ENCODE measurements at places on chromosomes 7 and 10.

- DNase-seq = no peak
Measured at GRCh38 chr10:67609996-67610793, 85.8 kb downstream of the CTNNA3 start.

DNA sequence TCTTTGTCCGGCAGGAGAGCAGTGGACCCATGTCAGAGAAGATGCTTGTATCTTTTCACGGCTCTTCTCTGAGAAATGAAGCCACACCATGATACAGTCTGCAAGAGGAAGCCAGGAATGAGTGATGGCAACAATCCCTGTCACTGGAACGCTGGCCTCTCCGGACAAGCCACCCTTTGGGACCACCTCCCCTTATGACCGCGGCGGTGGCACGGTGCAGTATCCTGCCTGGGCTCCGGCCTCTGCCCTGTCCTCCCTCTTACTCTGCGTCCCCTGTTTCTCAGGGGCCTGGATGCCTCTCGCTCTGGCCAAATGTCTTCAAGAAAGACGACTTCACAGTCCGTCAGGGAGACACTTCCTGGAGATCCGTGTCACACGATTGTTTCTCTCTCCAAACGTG, 370.5 kb downstream of the ZNF716 start:
- no peak for DNase-seq

DNA sequence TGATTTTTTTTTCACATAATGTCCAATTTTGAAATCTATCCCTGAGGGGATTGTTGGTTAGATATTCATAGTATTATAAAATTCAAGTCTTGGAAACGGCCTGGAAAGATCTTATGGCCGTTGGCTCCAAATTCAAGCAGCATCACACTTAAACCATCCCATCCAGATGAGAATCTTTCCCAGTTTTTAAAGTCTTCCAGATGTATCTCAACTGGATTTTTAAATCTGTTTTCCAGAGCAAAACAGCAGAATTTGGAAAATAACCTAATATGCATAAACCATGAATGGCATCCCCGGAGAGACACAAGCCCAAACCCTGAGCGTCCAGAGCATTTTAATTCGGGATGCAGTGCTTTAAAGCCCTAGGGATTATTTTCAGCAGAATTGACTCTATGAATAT, 208.2 kb upstream of the PRKCQ start:
- DNase-seq = no peak

- no peak for DNase-seq
Measured at GRCh38 chr7:34277803-34278199, 372.5 kb downstream of the BMPER start.

DNA sequence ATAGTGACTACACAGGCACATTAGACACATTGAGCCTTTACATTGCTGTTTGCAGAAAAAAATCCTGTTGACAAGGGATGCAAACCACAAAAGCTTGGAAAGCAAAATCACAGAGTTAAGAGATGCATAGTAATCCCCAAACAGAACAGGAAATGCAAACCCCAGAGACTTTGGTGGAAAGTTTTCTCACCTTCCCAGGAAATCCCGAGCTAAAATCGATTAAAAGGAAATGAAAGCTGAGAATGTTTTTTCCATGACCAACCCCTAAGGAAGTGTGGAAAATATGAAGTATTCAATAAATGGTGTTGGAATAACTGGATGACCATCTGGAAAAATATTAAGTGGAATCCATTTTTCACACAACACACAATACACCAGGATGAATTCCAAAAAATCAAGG, 598.7 kb downstream of the GRID1 start:
- DNase-seq = no peak

DNA sequence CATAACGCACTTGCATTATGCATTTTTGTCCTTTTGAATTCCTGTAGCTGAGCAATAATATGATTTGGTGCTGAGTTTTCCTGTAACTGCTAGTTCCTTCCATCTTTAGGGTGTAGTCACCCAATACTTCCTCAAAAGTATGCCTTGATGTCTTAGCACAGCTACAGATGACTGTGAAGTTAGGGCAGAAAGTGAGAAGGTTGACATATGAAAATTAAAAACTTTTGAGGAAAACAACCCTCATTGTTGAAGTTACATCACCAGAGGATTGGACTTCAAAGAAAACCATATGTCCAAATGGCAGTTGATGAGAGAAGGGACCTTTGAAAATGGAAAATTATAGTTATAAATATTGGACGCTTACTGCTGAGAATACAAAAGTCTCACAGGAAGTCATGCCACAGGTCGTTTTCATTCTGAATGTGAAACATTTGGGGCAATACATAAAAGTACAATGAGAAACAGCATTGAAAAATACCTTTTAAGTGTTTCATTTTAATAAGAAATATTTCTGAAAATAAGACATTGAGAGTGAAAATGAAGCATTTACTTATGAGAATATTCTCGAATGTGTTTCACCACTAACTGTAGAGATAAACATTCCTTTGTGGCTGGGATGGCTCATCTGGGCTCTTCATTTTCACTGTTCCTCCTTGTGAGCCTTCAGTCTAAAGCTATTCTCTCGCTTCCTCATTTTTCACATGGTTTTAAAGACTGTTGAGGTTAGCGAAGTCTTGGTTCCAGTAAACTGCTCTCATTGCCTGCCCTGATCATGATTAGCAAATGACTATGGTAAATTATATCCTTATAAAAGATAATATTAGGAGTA, 61.4 kb upstream of the NME8 start:
- no peak for DNase-seq

DNA sequence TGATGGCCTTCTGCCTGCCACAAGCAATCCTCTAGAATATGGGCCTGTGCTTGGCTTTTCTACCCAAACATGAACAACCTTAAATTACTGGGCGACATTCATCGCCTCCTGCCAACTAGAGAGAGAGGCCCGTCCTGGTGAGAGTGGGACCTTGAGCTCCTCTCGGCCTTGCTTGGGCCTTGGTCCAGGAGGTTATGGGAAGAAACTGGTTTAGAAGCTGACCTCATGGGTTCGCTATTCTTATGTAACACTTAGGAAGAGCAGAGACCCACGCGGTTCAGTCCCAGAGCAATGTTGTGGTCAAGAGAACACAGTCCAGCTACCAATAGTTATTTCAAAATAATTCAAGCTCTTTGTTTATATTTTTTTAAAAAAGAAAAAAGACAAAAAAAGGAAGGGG, 176.3 kb upstream of the ZNF32 start:
- no peak for DNase-seq

- no peak for DNase-seq
Measured at GRCh38 chr10:110260746-110261477, 43.8 kb downstream of the SMNDC1 start.

DNA sequence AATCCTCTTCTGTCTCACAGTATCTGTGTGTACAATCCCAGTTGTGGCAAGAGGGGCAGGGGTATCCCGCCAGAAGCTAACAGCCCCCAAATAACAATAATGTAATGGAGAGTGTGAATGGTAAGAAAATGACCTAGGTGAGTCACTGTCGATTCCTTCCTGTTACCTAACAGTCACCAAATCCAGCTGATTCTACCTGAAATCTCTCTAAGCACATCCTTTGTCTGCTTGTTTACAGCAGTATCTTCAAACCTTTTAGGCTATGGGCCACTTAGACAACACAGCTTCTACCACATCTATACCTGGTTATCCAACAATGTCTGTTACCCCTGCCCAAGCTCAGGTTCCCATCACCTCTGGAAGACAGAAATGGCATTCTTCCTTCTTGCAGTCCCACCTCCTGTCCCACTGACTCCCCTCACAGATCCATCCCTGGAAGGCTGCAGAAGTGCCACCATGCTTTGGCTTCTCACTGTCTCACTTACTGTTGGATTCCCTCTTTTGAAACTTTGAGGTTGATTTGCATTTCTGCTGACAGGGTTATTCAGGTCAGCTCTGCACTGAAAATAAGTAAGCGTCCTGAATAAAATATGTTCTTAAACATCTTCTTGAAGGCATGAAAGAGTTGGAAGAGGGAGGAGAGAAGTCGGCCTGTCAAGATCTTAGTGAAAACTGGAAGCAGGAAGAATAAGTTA, 13.1 kb downstream of the PIP4K2A start:
- DNase-seq = no peak

- no peak for DNase-seq
Measured at GRCh38 chr7:77338883-77339629, 77.1 kb downstream of the GSAP start.

DNA sequence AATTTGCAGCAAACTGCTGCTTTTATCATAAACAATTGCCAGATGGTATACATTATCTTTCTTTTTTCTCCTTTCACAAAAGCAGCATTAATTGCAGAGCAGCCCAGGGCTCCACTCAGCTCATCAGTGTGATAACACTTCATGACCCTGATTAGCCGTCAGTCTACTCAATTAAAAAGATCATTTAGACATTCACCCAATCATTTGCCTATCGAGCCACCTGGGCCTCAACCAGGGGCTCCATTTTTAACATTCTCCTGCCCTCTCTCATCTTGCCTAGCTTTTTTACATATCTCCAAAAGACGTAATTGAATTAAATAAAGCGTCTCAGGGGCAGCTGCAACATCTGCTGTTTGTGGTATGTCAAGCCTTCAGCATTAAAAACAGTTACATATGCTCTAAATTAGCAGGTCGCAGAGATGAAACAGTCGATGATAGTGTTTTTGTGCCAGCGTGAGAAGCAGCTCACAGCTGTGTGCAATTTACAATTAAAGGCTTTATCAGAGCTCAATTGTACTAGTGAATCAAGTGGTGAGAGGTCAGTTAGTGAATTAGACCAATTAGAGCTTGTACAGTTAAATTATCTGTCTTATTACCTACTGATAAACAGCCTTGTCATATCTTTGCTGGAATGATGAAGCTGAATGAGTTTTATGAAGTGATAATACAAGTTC, 522.5 kb downstream of the ETV1 start:
- no peak for DNase-seq
